ENCODE measurements at places on chromosomes 3 and 15. TPM values are rescaled to one million over a fixed set of nuclear protein-coding genes. Genes with fewer than 3 reads are reported as not detected.

Gene GOLGA8T
- polyA plus RNA-seq: not detected

Gene PARP3
- 19.0 TPM for polyA plus RNA-seq

Gene PRKCI
- polyA plus RNA-seq: 15.4 TPM

Gene MUC4
- not detected for polyA plus RNA-seq

Gene RETNLB
- polyA plus RNA-seq: not detected

Gene FGF7
- polyA plus RNA-seq: not detected

DNA sequence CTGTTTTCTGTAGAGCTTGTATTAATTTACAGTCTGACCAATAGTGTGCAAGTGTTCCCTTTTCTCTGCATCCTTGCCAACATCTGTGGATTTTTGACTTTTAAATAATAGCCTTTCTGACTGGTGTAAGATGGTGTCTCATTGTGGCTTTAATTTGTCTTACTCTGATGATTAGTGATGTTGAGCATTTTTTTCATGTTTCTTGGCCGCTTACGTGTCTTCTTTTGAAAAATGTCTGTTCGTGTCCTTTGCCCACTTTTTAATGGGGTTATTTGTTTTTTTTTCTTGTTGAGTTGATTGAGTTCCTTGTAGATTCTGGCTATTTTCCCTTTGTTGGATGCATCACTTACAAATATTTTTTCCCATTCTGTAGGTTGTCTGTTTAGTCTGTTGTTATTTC is 7.6 kb upstream of the ACOX2 start:
- no peaks in the 10 kb centered on the region for H3K27me3 ChIP-seq
- DNase-seq: no peak
- H3K27ac ChIP-seq: no peak overlapping the region
- H3K36me3 ChIP-seq: no peaks in the 10 kb centered on the region
- no peak overlapping the region for H3K4me3 ChIP-seq

DNA sequence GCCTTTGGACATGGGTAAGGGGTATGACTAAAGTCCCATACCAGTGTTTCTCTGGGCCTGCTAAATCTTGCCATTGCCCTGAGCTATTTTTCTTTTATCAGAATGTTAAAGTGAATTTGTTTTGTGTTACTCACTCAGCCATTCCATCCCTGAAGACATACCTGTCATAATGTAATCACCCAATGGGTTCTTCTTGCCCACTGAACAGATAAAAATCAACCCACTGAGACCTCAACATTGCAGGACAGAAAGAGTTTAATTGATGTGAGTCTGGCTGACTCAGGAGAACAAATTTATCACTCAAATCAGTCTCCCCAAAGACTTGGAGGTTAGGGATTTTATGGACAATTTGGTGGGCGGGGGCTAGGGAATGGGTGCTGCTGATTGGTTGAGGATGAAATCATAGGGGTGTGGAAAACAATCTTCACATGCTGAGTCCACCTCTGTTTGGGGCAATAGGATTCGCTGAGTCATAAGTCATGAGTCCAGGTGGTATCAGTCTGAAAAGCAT is 47.4 kb downstream of the ILDR1 start:
- no peaks in the 10 kb centered on the region for H3K27me3 ChIP-seq
- H3K4me3 ChIP-seq: no peak overlapping the region
- no peak overlapping the region for H3K27ac ChIP-seq
- DNase-seq: no peak

DNA sequence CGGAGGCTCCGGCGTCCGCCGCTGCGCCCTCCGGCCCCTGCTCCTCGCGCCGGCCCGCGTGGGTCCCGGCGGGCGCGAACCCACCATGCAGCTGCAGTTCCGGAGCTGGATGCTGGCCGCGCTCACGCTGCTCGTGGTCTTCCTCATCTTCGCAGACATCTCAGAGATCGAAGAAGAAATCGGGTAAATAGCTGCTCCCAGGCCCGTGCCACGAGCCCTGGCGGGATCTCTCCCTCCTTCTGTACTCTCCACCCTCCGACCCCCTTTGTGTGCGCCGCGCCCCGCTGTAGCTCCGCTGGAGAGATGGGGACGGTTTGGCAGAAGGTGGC is 263 bp downstream of the ST8SIA2 start:
- H3K27me3 ChIP-seq: peaks cover 22% of the 10 kb centered on the region
- no peak overlapping the region for H3K27ac ChIP-seq
- no peaks in the 10 kb centered on the region for H3K4me1 ChIP-seq
- no peak for DNase-seq

GRCh38 chr15:74050127-74050526 is 32.2 kb downstream of the GOLGA6A start:
- no peak for DNase-seq
- no peak overlapping the region for H3K4me3 ChIP-seq
- 0 out of 2 replicates have a peak, but pooled peaks cover 2% of the 10 kb centered on the region for H3K4me1 ChIP-seq
- no peaks in the 10 kb centered on the region for H3K36me3 ChIP-seq
- H3K27me3 ChIP-seq: 0 out of 2 replicates have a peak, but pooled peaks cover 2% of the 10 kb centered on the region
- H3K27ac ChIP-seq: no peak overlapping the region

DNA sequence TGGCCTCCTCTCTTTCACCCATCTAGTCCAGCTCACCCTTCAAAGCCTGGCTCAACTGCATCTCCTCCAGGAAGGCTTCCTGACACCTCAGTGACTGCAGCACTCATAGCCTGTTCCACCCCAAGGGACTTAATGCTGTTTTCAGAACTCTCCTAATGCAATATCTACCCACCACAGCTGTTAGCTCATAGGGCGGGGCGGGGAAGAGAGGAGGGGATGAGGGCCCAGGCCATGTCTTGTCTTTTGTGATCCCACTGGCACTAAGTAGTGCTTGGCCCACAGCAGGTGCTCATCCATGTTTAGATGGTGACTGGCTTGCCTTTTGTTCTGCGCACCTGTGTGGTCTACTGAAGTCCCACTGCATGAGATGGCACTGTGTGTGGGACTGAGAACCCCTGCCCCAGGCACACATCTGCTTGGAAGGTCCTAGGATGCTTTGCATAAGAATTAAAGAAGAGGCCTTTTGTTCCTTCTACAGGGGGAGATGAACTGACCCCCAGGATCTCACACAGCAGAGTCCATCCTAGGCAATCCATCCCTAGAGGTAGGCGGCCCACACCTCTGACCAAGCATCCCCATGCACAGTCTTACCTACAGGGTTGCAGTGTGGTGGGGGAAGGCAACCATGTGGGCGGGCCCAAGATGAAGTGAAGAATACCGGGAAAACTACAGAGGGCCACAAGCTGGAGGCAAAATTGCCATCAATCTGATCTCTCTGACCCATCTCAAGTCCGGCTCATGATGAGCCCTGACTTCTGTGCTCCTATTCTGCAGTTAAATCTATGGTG is 23.0 kb downstream of the SLC12A8 start:
- H3K4me3 ChIP-seq: no peak overlapping the region
- no peaks in the 10 kb centered on the region for H3K27me3 ChIP-seq
- no peak overlapping the region for H3K27ac ChIP-seq
- DNase-seq: no peak
- H3K36me3 ChIP-seq: no peaks in the 10 kb centered on the region
- peaks cover 49% of the 10 kb centered on the region for H3K4me1 ChIP-seq

DNA sequence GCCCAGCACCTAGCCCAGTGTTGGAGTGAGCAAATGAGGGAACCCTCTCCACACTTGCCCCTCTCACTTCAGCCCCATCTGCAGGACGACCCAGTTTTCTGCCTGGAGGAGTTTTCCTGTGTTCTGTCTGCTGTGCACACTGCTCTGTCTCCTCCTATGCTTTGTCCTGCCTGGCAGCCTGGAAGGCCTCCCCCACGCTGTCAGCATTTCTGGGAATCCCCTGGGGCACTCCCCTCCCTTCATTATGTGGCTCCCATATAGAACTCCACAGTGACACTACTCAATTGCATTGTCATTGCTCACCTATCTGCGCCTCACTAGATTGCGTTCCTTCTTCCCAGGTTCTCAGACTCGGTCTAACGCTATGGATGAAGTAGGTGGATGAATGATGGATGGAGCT is 13.9 kb downstream of the CLSTN2 start:
- H3K4me3 ChIP-seq: no peak overlapping the region
- H3K4me1 ChIP-seq: no peaks in the 10 kb centered on the region
- no peak for DNase-seq
- no peaks in the 10 kb centered on the region for H3K27me3 ChIP-seq

GRCh38 chr15:75731248-75732151 is 18.9 kb upstream of the CSPG4 start:
- no peaks in the 10 kb centered on the region for H3K4me1 ChIP-seq
- DNase-seq: no peak
- no peak overlapping the region for H3K4me3 ChIP-seq
- no peaks in the 10 kb centered on the region for H3K27me3 ChIP-seq

Data from GM12878 (cell line).